ENCODE measurements at places on chromosomes 4 and X. TPM values are rescaled to one million over a fixed set of nuclear protein-coding genes. Genes with fewer than 3 reads are reported as not detected.

- H3K4me1 ChIP-seq: no peaks in the 10 kb centered on the region
- no peak overlapping the region for H3K4me3 ChIP-seq
- H3K27ac ChIP-seq: no peak overlapping the region
- no peak for DNase-seq
Measured at GRCh38 chrX:6574762-6575161, 39.8 kb upstream of the VCX3A start.

- no peak for DNase-seq
- H3K36me3 ChIP-seq: no peaks in the 10 kb centered on the region
- no peak overlapping the region for H3K27ac ChIP-seq
- no peaks in the 10 kb centered on the region for H3K4me1 ChIP-seq
Measured at GRCh38 chrX:154751203-154751668, 359 bp upstream of the GAB3 start.

GRCh38 chrX:78331708-78332107 lies 4.3 kb upstream of the CYSLTR1 start:
- DNase-seq: no peak
- no peak overlapping the region for H3K4me3 ChIP-seq
- H3K36me3 ChIP-seq: no peaks in the 10 kb centered on the region
- no peak overlapping the region for H3K27ac ChIP-seq
- no peaks in the 10 kb centered on the region for H3K27me3 ChIP-seq

GRCh38 chr4:88219099-88219498 lies 60.7 kb upstream of the ABCG2 start:
- H3K4me1 ChIP-seq: no peaks in the 10 kb centered on the region
- no peak overlapping the region for H3K27ac ChIP-seq
- no peak for DNase-seq
- no peaks in the 10 kb centered on the region for H3K36me3 ChIP-seq
- no peak overlapping the region for H3K4me3 ChIP-seq
- H3K27me3 ChIP-seq: no peaks in the 10 kb centered on the region

GRCh38 chr4:144614850-144615585 lies 30.9 kb upstream of the HHIP start:
- no peaks in the 10 kb centered on the region for H3K36me3 ChIP-seq
- no peaks in the 10 kb centered on the region for H3K4me1 ChIP-seq
- no peak overlapping the region for H3K4me3 ChIP-seq
- no peaks in the 10 kb centered on the region for H3K27me3 ChIP-seq

GRCh38 chr4:2630556-2631273 lies 94.3 kb downstream of the FAM193A start:
- H3K27ac ChIP-seq: no peak overlapping the region
- H3K4me3 ChIP-seq: no peak overlapping the region
- no peak for DNase-seq
- H3K36me3 ChIP-seq: peaks cover 2% of the 10 kb centered on the region

DNA sequence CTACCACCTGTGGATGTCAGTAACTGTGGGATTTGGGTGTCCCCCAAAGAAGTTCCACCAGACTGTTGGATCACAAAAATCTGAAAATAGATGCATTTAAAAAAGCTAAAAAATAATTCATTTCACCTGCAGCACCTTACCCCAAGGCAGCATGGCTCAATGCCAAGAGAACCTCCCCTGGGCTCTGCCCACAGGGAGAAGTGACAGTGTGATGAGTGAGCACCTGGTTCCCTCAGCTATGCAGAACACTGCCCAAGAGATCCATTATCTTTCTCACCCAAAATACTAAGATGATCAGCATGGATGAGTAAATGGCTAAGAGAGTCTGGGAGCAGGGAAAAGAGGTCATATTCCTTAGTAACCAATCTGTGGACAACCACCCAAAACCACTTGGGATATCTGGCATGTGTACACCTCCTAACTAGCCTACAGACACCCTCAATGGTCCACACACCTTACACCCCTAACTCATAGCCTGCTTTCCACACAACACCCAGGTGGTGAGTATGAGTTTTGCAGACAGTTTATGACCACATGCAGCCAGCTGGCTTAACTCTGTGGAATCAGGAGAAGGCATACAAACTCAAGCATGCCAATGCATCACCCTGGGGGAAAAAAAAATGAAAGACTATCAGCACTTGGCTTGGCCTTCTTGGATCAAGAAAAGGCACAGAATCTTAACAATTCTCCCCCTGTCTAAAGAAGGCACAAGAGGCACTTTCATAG lies 416.5 kb upstream of the SMIM31 start:
- no peaks in the 10 kb centered on the region for H3K36me3 ChIP-seq
- H3K4me3 ChIP-seq: no peak overlapping the region
- H3K27ac ChIP-seq: no peak overlapping the region
- no peaks in the 10 kb centered on the region for H3K4me1 ChIP-seq
- H3K27me3 ChIP-seq: no peaks in the 10 kb centered on the region

DNA sequence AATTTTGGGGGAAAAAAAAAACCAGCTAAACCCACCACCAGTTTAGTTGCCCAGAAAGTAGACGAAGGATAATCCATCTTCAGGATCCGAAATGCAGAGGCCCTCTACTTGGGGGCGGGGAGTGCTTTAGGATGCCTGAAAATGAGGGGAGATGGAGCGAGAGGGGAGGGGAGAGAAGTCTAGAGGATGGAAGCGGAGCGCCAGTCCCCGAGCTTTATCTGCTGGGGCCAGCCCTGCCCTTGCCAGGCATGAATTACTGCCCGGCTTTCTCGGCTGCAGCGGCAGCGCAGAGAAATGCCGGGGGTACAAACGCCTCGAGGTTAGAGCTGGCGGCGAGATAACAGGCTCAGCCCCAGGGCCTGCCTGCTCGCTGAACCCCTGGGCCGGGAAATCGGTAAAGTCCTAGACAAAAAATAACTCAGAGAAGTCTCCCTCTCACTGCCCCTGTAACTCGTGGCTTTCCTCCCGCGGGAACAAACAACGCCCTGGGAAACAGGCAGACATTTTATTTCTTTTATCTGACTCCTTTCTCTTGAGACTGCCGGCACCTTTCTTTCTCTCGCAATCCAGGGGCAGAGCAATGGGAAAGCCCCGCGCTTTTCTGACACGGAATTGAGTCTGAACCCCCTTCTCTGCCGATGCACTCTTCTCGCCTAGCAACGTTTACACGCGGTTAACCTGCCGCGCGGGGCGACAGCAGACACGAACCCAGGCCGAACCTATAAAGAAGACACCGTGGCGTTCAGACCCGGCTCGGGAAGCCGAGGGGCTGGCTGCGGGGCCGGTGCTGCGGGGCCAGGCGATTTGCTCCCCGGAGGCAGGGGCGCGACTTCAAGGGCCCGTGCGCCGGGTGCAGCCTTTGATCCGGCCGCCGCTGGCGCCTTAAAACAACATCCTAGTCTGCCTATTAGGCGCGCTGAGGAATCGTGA lies 3.1 kb upstream of the MSX1 start:
- no peaks in the 10 kb centered on the region for H3K4me1 ChIP-seq
- H3K4me3 ChIP-seq: no peak overlapping the region
- no peaks in the 10 kb centered on the region for H3K36me3 ChIP-seq
- H3K27ac ChIP-seq: no peak overlapping the region

DNA sequence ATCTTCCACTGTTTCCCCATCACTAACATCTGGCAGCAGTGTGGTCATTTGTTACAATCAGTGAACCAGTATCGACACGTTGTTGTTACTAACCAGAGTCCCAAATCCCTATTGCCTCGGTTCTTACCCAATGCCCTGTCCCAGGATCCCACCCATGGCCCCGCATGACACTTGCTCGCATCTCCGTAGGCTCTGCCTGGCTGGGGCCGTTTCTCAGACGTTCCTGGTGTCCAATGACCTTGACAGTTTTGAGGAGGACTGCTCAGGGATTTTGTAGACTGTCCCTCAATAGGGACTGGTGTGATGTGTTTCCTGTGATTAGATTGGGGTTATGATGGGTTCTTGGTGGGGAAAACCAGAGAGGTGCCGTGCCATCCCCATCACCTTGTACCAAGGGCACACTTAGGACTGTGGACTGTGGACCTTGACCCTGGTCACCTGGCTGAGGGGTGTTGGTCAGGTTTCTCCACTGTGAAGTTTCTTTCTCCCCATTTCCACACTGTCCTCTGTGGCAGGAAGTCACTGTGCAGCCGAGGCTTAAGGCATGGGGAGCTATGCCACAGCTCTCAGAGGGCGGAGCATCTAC lies 108.4 kb downstream of the ADRA2C start:
- no peaks in the 10 kb centered on the region for H3K36me3 ChIP-seq
- no peaks in the 10 kb centered on the region for H3K4me1 ChIP-seq
- DNase-seq: no peak
- no peak overlapping the region for H3K27ac ChIP-seq
- H3K4me3 ChIP-seq: no peak overlapping the region

DNA sequence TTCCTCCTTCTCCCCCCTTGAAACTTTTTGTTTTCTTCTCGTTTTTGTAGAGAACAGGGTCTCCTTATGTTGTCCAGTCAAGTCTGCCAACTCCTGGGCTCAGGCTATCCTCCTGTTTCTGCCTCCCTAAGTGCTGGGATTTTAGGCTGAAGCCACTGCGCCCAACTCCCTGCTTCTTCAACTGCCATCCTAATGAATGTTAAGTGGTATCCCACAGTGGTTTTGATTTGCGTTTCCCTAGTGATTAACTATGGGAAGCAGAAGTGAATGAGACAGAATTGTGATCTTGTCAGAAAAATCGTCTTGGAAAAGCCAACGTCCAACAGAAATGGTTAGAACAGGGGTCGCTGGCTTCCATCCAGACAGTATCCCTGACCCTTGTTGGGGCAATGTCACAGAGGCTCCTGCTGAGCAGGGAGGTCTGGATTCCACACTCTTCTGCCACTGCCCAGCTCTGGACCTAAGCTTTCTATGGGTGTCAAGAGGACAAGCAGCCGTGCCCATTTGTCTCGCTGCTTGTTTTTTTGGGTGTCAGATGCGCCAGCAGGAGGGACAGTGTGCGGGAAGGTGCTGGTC lies 869 bp upstream of the ADD1 start:
- H3K4me3 ChIP-seq: peak overlapping the region; percentile 51
- no peak for DNase-seq
- H3K4me1 ChIP-seq: peaks cover 12% of the 10 kb centered on the region
- no peaks in the 10 kb centered on the region for H3K36me3 ChIP-seq
- peak overlapping the region; percentile 89 for H3K27ac ChIP-seq
- H3K27me3 ChIP-seq: no peaks in the 10 kb centered on the region

GRCh38 chr4:107349732-107350131 lies 313.6 kb upstream of the DKK2 start:
- H3K27ac ChIP-seq: no peak overlapping the region
- H3K4me3 ChIP-seq: no peak overlapping the region
- no peaks in the 10 kb centered on the region for H3K36me3 ChIP-seq
- no peaks in the 10 kb centered on the region for H3K4me1 ChIP-seq
- no peaks in the 10 kb centered on the region for H3K27me3 ChIP-seq

- no peaks in the 10 kb centered on the region for H3K4me1 ChIP-seq
- H3K36me3 ChIP-seq: no peaks in the 10 kb centered on the region
- DNase-seq: no peak
- H3K27me3 ChIP-seq: no peaks in the 10 kb centered on the region
Measured at GRCh38 chrX:153866302-153867019, 19.5 kb downstream of the L1CAM start.

DNA sequence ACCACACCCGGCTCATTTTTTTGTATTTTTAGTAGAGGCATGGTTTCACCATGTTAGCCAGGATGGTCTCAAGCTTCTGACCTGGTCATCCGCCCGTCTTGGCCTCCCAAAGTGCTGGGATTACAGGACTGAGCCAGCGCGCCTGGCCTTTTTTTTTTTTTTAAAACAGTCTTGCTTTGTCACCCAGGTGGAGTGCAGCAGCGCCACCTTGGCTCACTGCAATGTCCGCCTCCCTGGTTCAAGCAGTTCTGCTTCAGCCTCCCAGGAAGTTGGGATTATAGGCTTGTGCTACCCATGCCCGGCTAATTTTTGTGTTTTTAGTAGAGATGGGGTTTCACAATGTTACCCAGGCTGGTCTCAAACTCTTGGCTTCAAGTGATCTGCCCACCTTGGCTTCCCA lies 28.9 kb downstream of the ZFX start:
- no peaks in the 10 kb centered on the region for H3K27me3 ChIP-seq
- H3K36me3 ChIP-seq: peaks cover 5% of the 10 kb centered on the region
- no peak for DNase-seq

GRCh38 chr4:8600266-8600665 lies 7.7 kb downstream of the CPZ start:
- no peak overlapping the region for H3K4me3 ChIP-seq
- no peaks in the 10 kb centered on the region for H3K36me3 ChIP-seq
- H3K4me1 ChIP-seq: no peaks in the 10 kb centered on the region
- H3K27me3 ChIP-seq: no peaks in the 10 kb centered on the region

DNA sequence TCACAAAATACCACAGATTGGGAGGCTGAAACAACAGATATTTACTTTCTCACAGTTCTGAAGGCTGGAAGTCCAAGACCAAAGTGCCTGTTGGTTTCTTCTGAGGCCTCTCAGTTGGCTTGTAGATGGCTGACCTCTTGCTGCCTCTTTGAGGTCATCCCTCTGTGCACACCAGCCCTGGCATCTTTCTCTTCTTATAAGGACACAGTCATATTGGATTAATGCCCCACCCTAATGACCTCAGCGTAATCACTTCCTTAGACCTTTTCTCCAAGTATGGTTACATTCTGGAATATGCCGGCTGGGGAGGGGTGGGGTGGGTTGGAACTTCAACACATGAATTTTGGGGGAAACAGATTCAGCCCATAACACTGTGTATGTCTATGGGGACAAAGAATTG lies 116.2 kb upstream of the LNX1 start:
- no peak overlapping the region for H3K27ac ChIP-seq
- H3K4me1 ChIP-seq: peaks cover 24% of the 10 kb centered on the region
- no peak for DNase-seq
- no peaks in the 10 kb centered on the region for H3K27me3 ChIP-seq
- no peaks in the 10 kb centered on the region for H3K36me3 ChIP-seq

GRCh38 chr4:101265816-101266172 lies 81.5 kb downstream of the PPP3CA start:
- DNase-seq: no peak
- H3K4me1 ChIP-seq: no peaks in the 10 kb centered on the region
- no peak overlapping the region for H3K27ac ChIP-seq
- no peaks in the 10 kb centered on the region for H3K36me3 ChIP-seq

DNA sequence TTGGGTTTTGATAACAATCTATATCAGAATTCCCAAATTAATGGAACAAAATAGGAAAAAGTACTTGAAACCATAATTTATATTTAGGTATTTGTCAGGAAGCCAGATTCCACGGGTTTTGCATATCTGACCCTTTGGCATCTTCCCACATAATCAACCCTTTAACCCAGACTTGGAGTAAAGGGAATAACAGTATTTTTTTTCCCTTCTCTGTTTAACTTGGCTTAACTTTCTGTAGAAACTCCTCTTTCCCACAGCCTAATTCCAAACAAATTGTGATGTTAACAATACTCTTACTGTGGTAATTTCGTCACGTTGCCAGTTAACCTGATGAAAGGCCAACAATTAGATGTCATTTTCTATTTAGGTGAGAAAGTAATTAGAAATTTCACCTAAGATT lies 49.4 kb upstream of the GUCY1A1 start:
- no peak overlapping the region for H3K4me3 ChIP-seq
- no peaks in the 10 kb centered on the region for H3K4me1 ChIP-seq
- no peak for DNase-seq

The VCX gene
- total RNA-seq: not detected

The OCRL gene
- total RNA-seq: 20.0 TPM

The WDFY3 gene
- 151 TPM for total RNA-seq

The FHDC1 gene
- total RNA-seq: 5.9 TPM

The SUPT20HL1 gene
- not detected for total RNA-seq

The ADH4 gene
- 5.9 TPM for total RNA-seq

The APELA gene
- 0.25 TPM for total RNA-seq

The MTMR1 gene
- 24.5 TPM for total RNA-seq

The ARMCX4 gene
- total RNA-seq: 16.0 TPM

The MORC4 gene
- total RNA-seq: 12.6 TPM
